ENCODE measurements at places on chromosomes 16 and 17. TPM values are rescaled to one million over a fixed set of nuclear protein-coding genes. Genes with fewer than 3 reads are reported as not detected.

CFDP1 gene
- total RNA-seq = 83.7 TPM

KRT9 gene
- not detected for total RNA-seq

SEZ6L2 gene
- total RNA-seq = 1.1 TPM

TMC8 gene
- total RNA-seq = 1.2 TPM

ADAMTS18 gene
- 0.71 TPM for total RNA-seq

GPR142 gene
- total RNA-seq = 0.04 TPM

ZNF287 gene
- total RNA-seq = 6.9 TPM

RBFOX1 gene
- total RNA-seq = 37.9 TPM

PIRT gene
- total RNA-seq = 0.04 TPM

PRR35 gene
- 0.13 TPM for total RNA-seq

TEX19 gene
- total RNA-seq = 0.09 TPM

BCL6B gene
- total RNA-seq = 15.1 TPM

C17orf58 gene
- 14.0 TPM for total RNA-seq

KRTAP2-2 gene
- total RNA-seq = not detected

DNA sequence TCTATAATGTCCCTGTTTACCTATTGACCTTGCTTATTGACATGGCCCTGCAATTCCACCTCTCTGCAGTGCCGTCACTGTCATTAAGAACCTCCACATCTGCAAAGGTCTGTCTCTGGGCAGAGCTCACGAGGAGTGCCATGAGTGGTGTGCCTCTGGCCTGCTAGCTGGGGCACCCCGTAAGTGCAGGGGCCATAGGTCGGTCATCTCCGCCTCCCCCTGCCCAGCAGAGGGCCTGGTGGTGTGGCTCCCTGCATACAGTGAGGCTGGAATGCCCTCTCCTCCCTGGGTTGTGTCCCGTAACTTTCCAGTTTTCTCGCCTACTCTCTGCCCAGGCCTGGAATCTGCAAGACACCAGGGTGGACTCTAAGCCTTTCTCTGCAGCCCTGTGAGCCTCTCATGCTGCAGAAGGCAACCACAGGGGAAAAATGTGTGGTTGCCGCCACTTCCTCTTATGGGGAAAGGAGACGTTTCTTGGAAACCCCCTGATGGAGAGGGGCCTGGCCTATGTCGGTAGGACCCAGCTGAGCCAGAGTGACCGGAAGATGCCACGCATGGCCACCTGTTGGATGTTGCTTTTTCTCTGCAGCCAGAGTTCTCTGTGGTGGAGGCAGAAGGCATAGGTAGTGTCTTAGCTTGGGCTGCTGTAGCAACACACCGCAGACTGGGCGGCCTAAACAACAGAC is 2.7 kb upstream of the SNX20 start:
- no peaks in the 10 kb centered on the region for H3K27me3 ChIP-seq
- peak; percentile 50 for DNase-seq
- H3K4me1 ChIP-seq = peaks cover 30% of the 10 kb centered on the region
- H3K27ac ChIP-seq = no peak overlapping the region
- H3K36me3 ChIP-seq = no peaks in the 10 kb centered on the region
- H3K4me3 ChIP-seq = no peak overlapping the region

- H3K27ac ChIP-seq = no peak overlapping the region
- H3K4me1 ChIP-seq = peaks cover 29% of the 10 kb centered on the region
- no peak overlapping the region for H3K4me3 ChIP-seq
- no peaks in the 10 kb centered on the region for H3K27me3 ChIP-seq
- no peak for DNase-seq
- H3K36me3 ChIP-seq = no peaks in the 10 kb centered on the region
These were observed 3.3 kb upstream of the MRM1 start for GRCh38 chr17:36597866-36598777.

DNA sequence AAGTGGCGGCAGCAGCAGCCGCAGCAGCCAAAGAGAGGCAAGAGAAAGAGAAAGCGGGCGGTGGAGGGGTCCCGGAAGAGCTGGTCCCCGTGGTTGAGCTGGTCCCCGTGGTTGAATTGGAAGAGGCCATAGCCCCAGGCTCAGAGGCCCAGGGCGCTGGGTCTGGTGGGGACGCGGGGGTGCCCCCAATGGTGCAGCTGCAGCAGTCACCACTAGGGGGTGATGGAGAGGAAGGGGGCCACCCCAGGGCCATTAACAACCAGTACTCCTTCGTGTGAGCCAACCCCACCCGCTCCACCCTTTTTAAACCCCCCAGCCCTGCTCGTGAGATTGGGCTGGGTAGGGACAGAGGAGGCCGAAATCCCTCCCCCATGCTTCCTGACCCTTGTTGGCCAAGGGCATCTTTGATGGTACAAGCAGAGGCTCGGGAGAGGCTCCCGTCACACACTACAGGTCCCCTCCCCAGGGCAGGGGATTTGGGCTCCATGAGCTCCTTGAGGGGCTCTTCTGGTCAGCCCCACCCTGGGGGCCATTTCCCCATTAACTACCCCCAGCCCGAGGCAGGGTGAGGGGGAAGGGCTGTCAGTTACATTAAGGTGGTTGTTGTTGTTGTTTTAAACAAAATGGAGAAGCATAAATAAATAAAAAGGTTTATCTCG is 4.6 kb upstream of the ATP2A1 start:
- H3K36me3 ChIP-seq = peaks cover 59% of the 10 kb centered on the region
- no peak for DNase-seq
- H3K4me3 ChIP-seq = no peak overlapping the region

DNA sequence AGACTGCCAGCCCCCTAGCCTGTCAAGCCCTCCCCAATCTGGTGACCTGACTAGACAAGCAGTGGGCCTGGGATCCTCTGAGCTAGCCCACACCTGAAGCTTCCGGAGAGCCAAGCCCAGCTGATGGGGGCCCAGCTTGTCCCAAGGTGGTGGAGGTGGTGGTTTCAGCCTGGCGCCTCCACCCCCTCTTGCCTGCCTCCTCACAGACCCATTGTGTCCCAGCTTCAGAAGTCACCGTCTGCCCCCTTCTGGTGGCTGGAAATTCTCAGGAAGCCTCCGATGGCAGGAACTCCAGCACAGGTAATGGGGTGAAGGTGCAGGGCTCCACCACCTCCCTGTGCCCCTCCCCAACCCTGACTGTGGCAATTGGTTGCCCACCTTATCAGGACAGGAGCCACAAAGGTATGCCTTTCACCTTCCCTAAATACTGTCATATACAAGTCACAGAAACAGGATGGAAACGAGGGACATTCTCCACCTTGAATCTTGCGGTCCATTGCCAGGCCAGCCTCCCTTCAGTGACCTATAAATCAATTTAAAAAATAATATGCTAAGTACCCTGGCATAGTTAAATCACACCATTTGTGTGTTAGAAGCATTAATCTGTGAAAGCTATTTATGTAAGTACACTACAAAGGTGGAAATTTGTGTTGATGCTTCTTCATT is 66.0 kb upstream of the ZNF423 start:
- no peak overlapping the region for H3K27ac ChIP-seq
- no peaks in the 10 kb centered on the region for H3K36me3 ChIP-seq
- no peak overlapping the region for H3K4me3 ChIP-seq
- peak; percentile 75 for DNase-seq
- H3K4me1 ChIP-seq = peaks cover 3% of the 10 kb centered on the region

DNA sequence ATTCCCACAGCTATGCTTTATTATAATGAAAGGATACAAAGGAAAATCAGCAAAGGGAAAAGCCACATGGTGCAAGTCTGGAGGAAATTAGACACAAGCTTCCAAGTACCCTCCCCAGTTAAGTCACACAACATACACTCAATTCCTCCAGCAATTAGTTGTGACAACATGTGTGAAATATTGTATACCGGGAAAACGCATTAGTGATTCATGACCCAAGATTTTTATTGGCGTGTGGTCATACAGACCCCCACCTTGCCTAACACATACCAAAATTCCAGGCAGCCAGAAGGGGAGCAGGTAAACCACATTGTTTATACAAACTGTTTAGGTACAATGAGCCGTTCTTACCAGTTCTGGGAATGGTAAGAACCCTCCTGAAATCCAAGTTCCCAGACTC is 160.6 kb downstream of the CYB561 start:
- H3K4me3 ChIP-seq = no peak overlapping the region
- DNase-seq = no peak
- H3K36me3 ChIP-seq = peaks cover 13% of the 10 kb centered on the region
- H3K4me1 ChIP-seq = no peaks in the 10 kb centered on the region
- H3K27me3 ChIP-seq = no peaks in the 10 kb centered on the region

DNA sequence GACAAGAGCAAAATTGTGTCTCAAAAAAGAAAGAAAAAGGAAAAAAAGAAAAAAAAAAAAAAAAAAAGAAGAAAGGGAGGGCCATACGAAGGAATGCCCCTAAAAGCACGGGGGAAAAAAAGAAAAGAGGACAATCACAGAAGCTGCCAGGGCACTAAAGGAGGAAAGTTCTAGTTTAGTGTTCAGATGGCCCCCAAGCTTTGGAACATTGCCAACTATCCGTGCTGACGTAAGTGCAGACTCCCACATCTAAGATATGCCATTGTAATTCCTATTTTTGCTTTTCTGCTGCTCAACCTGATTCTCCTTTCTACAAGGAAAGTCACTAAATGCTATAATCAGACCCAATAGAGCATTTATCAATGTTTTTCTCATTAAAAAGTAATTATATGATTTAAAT is 842.1 kb downstream of the KCNJ2 start:
- no peaks in the 10 kb centered on the region for H3K27me3 ChIP-seq
- no peaks in the 10 kb centered on the region for H3K36me3 ChIP-seq
- peak; percentile 8 for DNase-seq
- no peaks in the 10 kb centered on the region for H3K4me1 ChIP-seq
- no peak overlapping the region for H3K27ac ChIP-seq

GRCh38 chr17:40561294-40561870 is 3.9 kb downstream of the CCR7 start:
- H3K36me3 ChIP-seq = no peaks in the 10 kb centered on the region
- peaks cover 44% of the 10 kb centered on the region for H3K4me1 ChIP-seq
- DNase-seq = no peak
- peaks cover 25% of the 10 kb centered on the region for H3K27me3 ChIP-seq

- H3K27me3 ChIP-seq = peaks cover 10% of the 10 kb centered on the region
- no peak overlapping the region for H3K4me3 ChIP-seq
- H3K4me1 ChIP-seq = peaks cover 4% of the 10 kb centered on the region
- no peaks in the 10 kb centered on the region for H3K36me3 ChIP-seq
These were observed 39.6 kb upstream of the MEOX1 start for GRCh38 chr17:43701318-43701743.

- no peak overlapping the region for H3K4me3 ChIP-seq
- H3K27ac ChIP-seq = peak overlapping the region; percentile 87
- peaks cover 13% of the 10 kb centered on the region for H3K27me3 ChIP-seq
- H3K36me3 ChIP-seq = no peaks in the 10 kb centered on the region
- H3K4me1 ChIP-seq = peaks cover 54% of the 10 kb centered on the region
These were observed 30.3 kb upstream of the RPH3AL start for GRCh38 chr17:382644-383533.

DNA sequence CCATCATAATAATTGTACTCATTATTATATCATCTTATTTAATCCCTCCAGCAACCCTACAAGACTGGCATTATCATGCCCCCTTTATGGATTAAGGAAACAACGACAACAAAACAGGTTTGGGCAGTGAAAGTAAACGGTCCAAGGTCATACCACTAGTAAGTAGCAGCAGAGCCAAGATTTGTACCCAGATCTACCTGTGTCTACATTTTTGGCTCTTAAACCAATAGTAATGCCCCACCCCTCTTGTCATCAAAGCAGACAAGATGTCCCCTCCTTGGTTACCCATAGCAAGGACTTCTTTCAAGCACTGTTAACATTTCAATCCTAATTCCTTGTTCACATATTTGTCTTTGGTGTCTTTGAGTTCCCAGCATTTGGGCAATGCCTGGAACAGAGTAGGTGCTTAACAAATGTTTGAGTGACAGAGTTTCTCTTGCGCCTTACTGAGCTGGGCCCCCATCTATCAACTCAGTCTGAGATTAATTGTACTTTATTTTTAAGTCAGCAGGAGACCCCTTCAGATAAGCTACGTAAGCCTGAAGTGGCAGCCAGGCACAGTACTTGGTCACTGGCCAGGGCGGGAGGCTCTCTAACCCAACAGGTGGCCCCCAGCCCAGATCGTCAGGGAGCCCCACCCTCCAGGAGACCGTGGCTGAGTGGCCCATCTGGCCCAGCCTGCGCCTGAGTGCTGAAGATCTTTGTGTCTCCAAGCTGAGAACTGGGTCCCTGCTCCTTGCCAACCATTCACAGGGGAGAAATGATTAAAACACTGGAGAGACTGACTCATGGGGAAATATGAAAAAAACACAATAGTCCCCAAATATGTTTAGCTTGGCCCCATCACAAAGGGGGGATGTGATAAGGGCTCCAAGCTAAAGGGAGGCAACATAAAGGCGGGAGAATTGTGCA is 75.8 kb downstream of the AXIN2 start:
- DNase-seq = no peak
- no peak overlapping the region for H3K27ac ChIP-seq
- no peaks in the 10 kb centered on the region for H3K36me3 ChIP-seq
- H3K4me1 ChIP-seq = peaks cover 5% of the 10 kb centered on the region
- H3K27me3 ChIP-seq = no peaks in the 10 kb centered on the region

- H3K27me3 ChIP-seq = no peaks in the 10 kb centered on the region
- no peaks in the 10 kb centered on the region for H3K4me1 ChIP-seq
- no peak overlapping the region for H3K4me3 ChIP-seq
- DNase-seq = no peak
- no peaks in the 10 kb centered on the region for H3K36me3 ChIP-seq
These were observed 57.2 kb downstream of the C16orf82 start for GRCh38 chr16:27123795-27124409.

DNA sequence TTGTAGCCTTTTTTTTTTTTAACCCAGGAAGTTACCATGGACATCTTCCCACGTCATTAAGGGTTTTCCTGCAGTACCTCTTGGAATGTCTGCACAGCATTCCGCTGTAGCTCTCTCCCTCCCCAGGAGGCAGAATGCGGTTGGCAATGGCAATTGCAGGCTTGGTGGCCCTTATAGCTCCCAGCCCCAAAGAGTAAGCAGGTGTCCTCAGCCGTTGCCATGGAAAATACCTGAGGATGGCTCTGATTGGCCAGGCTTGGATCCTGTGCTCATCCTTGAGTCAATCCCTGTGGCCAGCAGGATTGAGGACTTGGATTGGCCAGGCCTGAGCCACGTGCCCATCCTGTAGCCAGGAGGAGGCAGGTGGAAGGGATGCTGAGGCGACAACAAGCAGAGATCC is 15.5 kb upstream of the TIMP2 start:
- H3K4me1 ChIP-seq = peaks cover 35% of the 10 kb centered on the region
- no peaks in the 10 kb centered on the region for H3K27me3 ChIP-seq
- no peaks in the 10 kb centered on the region for H3K36me3 ChIP-seq
- peak overlapping the region; percentile 8 for H3K27ac ChIP-seq
- DNase-seq = peak; percentile 32
- no peak overlapping the region for H3K4me3 ChIP-seq

DNA sequence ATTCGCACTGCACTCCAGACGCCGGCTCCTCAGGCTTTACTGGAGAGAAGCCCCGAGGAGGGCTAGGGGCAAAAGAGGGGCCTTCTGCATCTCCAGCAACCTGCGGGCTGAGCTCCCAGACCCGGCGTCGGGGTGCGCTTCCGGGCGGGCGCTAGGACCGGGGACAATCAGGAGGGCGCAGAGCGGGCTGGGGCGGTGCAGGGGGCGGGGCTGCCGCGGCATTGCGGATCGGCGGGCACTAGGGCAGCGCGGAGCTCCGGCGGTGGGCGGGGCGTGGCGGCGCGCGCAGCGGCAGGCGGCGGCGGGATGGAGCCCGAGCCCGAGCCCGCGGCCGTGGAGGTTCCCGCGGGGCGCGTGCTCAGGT is at the start of gene TSEN54:
Gene TSEN54, plus strand, starts transcription at position 274 of the 364 bp plus-strand sequence. Its CDS starts 33 bp downstream, at position 307.
- peaks cover 48% of the 10 kb centered on the region for H3K4me1 ChIP-seq
- peak within 1 kb of the TSS; percentile 80 for H3K27ac ChIP-seq
- peaks cover 44% of the 10 kb centered on the region for H3K36me3 ChIP-seq
- no peaks in the 10 kb centered on the region for H3K27me3 ChIP-seq
- H3K4me3 ChIP-seq = peak within 1 kb of the TSS; percentile 72

- H3K27me3 ChIP-seq = no peaks in the 10 kb centered on the region
- H3K4me1 ChIP-seq = peaks cover 75% of the 10 kb centered on the region
- no peaks in the 10 kb centered on the region for H3K36me3 ChIP-seq
- H3K4me3 ChIP-seq = peak overlapping the region; percentile 83
These were observed 13.2 kb downstream of the RAI1 start for GRCh38 chr17:17694169-17695081.
